ENCODE measurements at places on chromosomes 13 and 19.

GRCh38 chr13:66154354-66154753 is 1075.8 kb downstream of the PCDH9 start:
- DNase-seq = no peak

- DNase-seq = peak; percentile 80
Observed at GRCh38 chr19:49564616-49565045, 15.7 kb downstream of the NOSIP start.

DNA sequence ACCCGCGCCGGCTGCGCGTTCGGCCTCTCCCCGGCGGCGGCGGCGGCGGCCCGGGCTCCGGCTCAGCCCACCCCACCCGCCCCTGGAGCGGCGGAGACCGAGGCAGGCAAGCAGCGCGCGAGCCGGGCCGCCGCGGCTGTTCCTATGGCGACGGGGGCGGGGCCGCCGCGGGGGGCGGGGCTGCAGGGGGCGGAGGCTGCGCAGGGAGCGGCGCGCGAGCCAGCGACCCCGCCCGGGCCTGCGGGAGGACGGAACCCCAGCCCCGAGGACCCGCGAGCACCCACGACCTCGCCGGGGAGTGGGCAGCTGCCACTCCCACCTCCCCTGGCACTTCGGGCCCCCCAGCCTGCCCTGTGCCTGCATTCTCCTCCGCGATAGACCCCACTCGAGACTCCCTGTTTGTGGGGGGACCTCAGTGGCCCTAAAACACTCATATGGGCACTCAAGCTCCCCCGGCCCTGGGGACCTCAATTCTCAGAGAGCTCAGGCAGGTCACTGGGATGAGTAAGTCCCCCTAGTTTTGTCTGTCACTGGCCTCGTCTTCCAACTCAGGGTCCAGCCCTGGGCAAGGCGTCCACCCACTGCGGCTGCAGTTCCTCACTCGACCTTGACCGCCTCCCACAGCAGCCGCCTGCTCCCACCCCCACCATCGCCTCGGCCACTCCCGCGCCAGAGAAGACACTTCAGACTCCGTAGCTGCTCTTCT is at the start of gene CTXN1:
CTXN1 (minus strand) TSS at position 115 of the 706 bp plus-strand sequence. CDS start 597 bp downstream, outside the sequence.
- DNase-seq = peak; percentile 71

DNA sequence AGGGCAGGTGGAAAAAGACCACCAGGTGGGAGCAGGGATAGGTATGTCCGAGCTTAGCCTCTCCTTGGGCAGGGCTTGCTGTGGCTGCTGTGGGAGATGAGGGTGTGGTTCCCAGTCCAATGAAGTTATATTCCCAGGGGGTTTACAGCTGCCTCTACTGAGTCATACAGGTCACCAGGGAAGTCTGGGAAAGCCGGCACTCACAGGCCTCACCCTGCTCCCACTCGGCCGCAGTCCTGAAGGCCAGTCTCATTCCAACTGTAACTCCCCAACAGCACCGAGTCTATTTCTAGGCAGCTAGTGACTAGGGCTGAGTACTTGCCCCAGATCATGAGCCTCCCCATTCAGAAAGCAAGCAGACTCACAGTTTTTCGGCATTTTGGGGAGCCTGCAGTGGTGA is 77.1 kb downstream of the FNDC3A start:
- no peak for DNase-seq

- peak; percentile 78 for DNase-seq
Observed at GRCh38 chr19:49097453-49098288, 12.4 kb downstream of the SNRNP70 start.

DNA sequence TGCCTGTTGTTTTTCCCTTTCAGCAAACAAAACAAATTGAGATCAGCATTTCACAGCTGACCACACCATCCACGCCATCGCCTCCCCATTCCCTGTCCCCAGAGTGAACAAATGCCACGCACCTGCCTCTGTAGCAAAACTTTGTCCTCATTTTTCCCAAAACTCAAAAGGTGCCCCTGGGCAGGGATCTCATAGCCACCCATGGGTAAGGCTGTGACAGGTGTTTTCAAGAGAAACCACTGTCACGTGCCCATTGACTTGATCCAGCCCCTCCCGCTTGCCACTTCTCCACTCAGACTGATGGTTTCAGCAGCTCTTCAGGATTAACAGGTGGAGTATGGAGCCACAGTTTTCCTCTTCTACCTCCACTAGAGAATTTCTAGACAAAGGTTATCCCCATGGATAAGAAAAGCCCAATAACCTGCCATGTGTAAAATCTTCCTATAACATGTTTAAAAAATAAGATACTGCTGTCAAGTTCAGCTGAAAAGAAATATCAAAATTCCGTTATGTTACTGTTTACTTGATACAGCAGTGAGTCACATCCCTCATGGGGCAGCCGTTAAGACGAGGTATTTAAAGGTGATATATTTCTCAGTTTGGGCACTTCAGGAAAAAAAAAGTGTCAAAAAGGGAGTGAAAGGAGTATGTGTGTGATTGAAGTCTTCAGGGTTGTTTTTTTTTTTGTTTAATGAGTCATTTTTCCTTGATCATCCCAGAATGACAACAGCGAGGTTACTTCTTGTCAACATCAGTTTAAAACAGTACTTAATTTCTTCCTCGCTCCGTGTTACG is 63.5 kb upstream of the GPR183 start:
- DNase-seq = peak; percentile 48

GRCh38 chr13:42420304-42420703 is 148.4 kb downstream of the AKAP11 start:
- DNase-seq = peak; percentile 66

GRCh38 chr19:29292153-29292552 is 79.2 kb upstream of the UQCRFS1 start:
- DNase-seq = no peak

- DNase-seq = no peak
Observed at GRCh38 chr13:95499811-95500712, 52.5 kb upstream of the CLDN10 start.

DNA sequence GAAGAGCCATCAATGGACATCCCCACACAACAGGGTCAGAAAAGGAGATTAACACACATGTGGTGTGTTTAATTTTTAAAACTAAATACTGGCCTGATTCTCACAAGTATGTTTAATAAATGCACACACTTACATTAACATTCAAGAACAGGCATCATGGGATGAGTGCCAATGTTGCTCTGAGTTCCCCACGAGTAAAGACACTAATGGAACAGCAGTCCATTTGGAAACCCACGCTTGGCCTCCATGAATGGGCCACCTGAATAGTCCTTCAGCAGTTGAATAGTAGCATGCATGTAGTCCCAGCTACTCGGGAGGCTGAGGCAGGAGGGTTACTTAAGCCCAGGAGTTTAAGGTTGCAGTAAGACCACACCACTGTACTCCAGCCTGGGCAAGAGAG is 195.2 kb upstream of the IPO5 start:
- no peak for DNase-seq

DNA sequence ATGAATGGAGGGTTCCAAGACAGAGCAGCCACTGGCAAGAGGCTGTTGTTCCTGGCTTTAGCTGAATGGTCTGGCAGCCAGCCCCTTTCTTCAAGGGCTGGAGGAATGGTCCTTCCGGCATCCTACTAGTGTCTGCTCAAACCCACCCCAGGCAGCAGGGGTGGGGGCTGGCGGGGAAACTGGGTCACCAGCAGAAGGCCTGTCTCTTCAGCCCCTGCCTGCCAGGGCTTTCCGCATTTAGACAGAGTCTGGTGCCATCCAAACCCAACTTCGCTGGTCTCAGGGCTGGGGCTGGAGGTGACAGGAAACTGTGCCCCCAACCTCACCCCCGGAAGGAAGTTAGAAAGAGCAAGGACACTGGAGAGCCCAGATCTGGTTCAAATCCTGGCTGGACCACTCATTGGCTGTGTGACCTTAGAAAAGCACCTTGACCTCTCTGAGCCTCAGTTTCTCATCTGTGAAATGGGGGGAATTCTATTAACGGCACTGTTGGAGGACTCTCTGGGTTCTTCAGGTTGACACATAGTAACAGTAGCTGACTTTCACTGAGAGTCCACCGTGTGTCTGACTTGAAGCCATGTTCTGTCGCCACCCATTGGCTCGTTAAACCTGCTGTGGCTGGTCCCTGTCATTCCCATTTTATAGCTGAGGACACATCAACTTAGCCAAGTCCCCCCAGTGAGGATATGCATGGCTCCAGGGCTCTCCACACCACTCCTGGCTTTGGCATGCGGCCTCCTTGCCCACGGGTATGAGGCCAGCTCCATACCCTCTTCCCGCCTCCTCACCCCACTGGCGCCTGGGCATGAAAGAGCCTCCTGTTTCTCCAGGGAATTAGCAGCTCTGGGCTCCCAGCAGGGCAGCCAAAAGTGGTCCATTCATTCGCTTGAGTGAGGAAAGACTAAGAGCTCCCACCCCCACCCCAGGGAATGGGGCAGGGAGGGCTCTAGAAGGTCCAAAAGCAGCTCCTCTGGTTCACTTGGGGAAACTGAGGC is 2.5 kb upstream of the NR2C2AP start:
- no peak for DNase-seq

- no peak for DNase-seq
Observed at GRCh38 chr19:576768-577438, 4.5 kb downstream of the BSG start.

DNA sequence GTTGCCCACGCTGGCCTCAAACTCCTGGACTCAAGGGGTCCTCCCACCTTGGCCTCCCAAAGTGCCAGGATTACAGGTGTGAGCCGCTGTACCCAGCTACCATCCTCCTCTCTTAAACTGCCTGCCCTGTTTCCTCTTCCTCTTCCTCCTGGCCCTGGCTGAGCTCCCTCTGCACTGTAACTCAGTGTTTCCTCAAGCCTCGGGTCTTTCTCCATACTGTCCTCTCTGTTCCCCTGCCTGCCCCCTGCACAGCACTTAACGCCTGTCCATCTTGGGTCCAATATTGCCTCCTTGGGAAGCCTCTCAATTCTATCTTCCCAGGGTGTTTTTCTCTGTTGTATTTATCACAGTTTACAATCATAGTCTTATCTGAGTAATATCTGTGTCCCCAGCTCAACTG is 6.1 kb downstream of the LIPE start:
- DNase-seq = no peak

DNA sequence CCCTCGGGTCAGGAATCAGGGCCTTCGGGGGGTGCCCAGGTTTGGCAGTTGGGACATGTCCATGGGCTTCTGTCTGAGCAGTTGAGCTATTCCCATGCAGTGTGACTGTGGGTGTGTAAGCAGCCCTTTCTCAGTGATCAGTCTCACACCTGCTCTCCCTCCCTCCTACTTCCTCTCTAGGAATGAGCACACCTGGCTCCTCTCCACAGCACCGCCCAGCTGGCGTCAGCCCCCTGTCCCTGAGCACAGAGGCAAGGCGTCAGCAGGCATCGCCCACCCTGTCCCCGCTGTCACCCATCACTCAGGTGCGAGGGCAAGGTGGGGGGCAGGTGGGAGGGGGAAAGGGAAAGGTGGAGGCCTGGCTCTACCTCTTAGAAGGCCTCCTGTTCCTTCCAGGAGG is 25.9 kb downstream of the COMP start:
- no peak for DNase-seq

DNA sequence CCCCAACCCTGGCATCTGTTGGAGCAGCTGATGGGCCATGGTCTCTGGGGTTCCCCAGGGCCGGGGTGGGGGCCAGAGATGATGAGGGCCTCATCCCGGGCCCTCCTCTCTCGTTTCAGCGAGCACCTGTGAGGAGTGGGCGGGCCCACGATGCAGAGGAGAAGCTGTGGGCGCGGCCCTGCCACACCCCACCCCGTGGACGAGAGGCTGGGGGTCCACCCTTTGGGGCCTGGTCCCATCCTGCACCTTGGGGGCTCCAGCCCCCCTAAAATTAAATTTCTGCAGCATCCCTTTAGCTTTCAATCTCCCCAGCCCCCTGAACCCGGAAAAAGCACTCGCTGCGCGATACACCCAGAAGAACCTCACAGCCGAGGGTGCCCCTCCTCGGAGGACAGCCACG is 5.6 kb downstream of the HMG20B start:
- DNase-seq = no peak

DNA sequence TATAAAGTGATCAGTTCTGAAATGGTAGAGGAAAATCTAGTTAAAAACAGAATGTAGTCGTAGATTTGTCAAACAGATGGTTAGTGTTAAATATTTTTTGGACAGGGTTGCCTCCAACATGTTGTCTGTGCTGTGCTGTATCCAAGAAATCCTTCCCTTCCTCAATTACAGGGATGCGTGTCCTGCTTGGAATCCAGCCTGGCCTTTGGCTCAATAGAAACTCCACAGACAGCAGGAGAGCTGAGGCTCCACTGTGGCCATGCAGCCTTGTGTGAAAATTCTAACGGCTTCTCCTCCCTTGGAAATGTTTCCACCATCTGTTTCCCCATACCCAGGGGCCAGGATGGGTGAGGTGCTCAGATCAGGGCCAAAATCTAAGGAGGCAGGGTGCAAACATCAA is 67.7 kb upstream of the USP29 start:
- DNase-seq = no peak

DNA sequence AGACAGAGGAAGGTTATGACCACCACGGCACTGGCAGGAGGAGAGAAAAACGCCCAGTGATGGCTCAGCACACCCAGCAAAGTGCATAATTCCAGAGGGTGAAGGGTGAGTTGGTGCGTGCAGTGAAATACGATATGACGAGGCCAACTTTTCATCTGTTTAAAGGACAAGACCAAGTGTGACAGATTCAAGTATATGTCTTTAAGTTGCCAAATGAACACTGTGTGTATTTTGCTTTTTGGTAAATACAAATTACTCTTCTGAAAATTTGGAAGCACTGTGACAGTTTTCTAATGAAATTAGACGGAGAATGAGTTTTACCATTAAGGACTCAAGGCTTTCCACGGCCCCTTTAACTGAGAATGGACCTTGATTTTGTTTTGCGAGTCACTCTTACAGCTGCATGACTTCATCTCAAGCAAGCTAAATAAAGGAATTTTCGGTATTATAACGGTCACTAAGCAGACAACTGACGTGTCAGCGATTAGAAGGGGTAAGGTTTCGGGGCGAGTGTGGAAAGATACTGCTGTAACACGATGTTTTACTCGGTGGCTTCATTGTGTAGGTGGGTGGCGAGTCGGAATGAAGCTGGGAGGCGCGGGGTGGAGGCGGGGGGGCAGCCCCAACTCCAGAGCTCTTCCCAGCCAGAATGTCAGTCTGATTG is 22.8 kb downstream of the COL4A2 start:
- no peak for DNase-seq
